Natural killer cell treated with Interleukin-12 subunit alpha and Interleukin-12 subunit beta and Interleukin-15 and Interleukin-18, amount 100 ng/mL, for 72 hours (primary cell): ENCODE measurements at places on chromosomes 5 and 9. TPM values are rescaled to one million over a fixed set of nuclear protein-coding genes. Genes with fewer than 3 reads are reported as not detected.

- DNase-seq: no peak
- no peak overlapping the region for H3K27ac ChIP-seq
- H3K4me3 ChIP-seq: no peak overlapping the region
- H3K36me3 ChIP-seq: no peaks in the 10 kb centered on the region
- no peaks in the 10 kb centered on the region for H3K4me1 ChIP-seq
Measured at GRCh38 chr5:97124335-97124734, 18.1 kb downstream of the LIX1 start.

DNA sequence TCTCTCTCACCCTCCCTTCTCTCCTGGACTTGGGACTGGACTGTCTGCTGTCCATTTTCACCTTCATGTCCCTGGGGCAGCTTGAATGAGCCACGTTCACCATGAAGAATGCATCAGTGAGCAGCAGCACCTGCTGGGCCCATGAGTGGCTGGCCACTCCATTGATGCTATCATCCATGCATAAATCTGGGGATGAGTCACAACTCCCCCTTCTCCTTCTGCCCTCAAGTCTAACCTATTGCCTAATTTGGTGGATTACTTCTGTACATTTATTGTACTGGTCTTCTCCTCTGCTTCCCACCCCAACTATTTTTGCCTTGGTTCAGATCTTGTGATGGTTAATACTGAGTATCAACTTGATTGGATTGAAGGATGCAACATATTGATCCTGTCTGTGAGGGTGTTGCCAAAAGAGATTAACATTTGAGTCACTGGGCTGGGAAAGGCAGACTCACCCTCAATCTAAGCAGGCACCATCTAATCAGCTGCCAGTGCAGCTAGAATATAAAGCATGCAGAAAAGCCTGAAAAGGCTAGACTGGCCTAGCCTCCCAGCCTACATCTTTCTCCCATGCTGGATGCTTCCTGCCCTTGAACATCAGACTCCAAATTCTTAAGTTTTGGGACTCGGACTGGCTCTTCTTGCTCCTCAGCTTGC is 46.7 kb downstream of the GDNF start:
- no peak overlapping the region for H3K4me3 ChIP-seq
- peaks cover 18% of the 10 kb centered on the region for H3K27me3 ChIP-seq
- H3K27ac ChIP-seq: no peak overlapping the region
- no peaks in the 10 kb centered on the region for H3K36me3 ChIP-seq

- no peaks in the 10 kb centered on the region for H3K27me3 ChIP-seq
- peak; percentile 94 for DNase-seq
- H3K27ac ChIP-seq: peak overlapping the region; percentile 97
- H3K36me3 ChIP-seq: no peaks in the 10 kb centered on the region
- H3K4me3 ChIP-seq: peak overlapping the region; percentile 81
Measured at GRCh38 chr9:91162784-91163443, 198.8 kb downstream of the AUH start.

DNA sequence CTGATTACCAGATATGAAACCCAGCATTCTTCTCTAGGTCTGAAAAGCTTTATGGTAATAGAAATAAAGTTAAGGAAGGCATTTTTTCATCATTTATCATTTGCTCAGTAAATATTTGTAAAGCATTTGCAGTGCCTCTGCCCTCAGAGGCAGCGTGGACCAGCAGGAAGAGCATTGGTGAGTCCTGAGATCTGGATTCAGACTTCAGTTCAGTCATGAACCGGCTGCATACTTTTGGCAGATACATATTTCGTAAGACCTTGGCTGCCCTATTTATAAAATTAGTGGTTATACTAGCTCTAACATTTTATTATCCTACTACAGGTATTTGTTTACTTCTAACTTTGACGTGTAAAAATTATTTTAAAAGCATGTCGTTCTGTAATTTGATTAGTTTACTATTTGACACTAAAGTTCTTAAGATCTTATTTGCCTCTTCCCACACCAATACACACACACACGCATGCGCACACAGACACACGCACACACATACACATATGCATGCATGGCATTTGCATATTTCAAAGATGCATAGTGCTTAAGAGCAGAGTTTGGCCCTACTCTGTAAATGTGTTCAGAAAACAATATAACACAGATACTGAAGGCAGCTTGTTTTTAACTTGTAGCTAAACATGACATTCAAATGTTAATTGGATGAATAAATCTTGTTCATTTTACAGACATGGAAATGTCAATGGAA is 101.9 kb downstream of the RPS23 start:
- H3K27me3 ChIP-seq: no peaks in the 10 kb centered on the region
- H3K4me3 ChIP-seq: no peak overlapping the region
- H3K4me1 ChIP-seq: peaks cover 8% of the 10 kb centered on the region
- no peak overlapping the region for H3K27ac ChIP-seq

DNA sequence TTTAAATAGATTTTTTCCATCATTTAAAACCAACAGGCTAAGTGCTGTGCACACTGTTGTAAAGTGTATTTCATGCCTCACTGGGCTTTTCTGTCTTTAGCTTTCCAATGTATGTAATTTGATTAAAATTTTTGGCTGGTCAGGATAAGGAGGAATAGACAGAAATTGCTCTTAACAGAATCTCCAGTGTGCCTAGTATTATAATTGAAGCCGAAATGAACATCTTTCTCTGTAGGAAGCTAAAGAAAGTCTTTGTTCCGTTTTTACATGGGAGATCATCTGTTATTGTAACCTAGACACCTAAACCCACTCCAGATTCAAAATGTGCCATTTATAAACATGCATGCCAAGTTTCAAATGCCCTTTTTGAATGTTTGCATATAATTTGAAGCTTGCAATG is 54.5 kb upstream of the SMIM15 start:
- no peaks in the 10 kb centered on the region for H3K36me3 ChIP-seq
- H3K4me3 ChIP-seq: no peak overlapping the region
- DNase-seq: no peak

DNA sequence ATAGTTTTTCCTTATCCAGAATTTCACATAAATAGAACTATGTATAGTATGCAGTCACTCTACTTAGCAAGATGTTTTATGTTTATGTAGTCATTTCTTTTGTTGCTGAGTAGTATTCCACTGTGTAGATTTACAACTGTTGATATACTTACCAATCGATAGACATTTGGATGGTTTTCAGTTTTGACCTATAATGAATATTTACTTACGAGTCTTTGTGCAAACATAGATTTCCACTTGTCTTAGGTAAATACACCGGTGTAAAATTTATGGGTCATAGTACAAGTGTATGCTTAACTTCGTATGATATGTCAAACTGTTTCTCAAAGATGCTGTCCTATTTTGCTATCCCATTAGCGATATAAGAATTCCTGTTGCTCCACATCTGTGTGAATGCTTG is 19.7 kb upstream of the OR2K2 start:
- H3K4me1 ChIP-seq: peaks cover 4% of the 10 kb centered on the region
- no peaks in the 10 kb centered on the region for H3K36me3 ChIP-seq
- no peak overlapping the region for H3K4me3 ChIP-seq
- DNase-seq: no peak

DNA sequence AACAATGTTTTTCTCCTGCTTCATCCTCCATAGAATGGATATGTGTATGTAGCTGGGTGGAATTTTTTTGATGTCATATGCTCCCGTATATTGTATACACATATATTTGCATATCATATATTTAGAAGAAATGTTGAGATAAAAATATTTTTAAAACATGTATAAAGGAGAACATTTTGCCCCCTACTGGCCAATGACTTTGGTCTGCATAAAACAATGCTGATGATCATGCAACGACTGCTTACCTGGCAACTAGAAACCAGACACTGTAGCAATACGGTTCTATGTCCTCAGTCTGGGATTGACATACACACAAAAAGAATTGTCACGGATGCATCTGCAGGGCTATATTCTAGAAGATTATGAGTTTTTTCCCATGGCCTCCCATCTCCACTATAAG is 503.6 kb downstream of the ELAVL2 start:
- peaks cover 13% of the 10 kb centered on the region for H3K36me3 ChIP-seq
- H3K27ac ChIP-seq: no peak overlapping the region
- no peaks in the 10 kb centered on the region for H3K27me3 ChIP-seq

GRCh38 chr5:5363045-5363444 is 59.4 kb upstream of the ICE1 start:
- H3K27ac ChIP-seq: no peak overlapping the region
- no peaks in the 10 kb centered on the region for H3K27me3 ChIP-seq
- H3K36me3 ChIP-seq: no peaks in the 10 kb centered on the region
- no peak for DNase-seq

DIPK1B gene
- total RNA-seq: not detected

STKLD1 gene
- total RNA-seq: 0.19 TPM

GPR151 gene
- total RNA-seq: not detected
